SK-MEL-5 (cell line): ENCODE measurements at places on chromosomes 11 and 22. TPM values are rescaled to one million over a fixed set of nuclear protein-coding genes. Genes with fewer than 3 reads are reported as not detected.

- DNase-seq: no peak
Observed at GRCh38 chr11:75160220-75160757, 9.4 kb downstream of the SLCO2B1 start.

DNA sequence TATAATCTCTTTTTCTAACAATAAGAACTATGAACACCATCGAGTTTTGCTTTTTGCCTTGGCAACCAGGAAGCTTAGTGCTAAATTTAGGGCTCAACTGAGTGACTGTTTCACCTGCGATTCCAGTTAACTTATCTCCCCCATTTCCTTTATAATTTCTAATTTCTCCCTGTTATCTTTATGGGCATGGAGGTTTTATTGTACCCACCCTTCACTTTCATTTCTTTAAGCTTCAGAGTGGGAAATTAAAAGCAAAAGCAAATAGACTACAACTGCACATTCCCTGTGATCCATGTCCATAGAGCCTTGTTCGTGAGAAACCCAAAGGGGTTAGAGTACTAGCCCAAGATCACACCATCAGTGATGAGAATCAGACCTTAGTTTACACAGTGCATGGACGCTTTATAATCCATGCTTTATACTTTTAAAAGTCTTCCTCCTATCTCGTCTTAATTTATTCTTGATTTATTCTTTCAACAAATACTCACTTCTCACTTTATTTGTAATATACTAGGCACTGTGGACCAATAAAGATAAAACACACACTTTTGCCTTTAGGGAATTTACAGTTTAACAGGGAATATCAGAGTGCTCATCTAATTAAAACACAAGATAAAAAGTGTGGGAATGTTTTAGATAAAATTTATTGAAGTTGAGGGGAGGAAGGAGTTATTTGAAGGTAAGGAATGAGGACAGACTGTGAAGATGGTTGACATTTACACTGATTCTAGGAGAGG is 40.6 kb downstream of the ADAMTS15 start:
- DNase-seq: no peak

The SCUBE2 gene
- 2.0 and 2.6 TPM in 2 replicates for total RNA-seq

The NPTXR gene
- total RNA-seq: 2.0 and 2.4 TPM in 2 replicates
